Daoy (cell line): ENCODE measurements at places on chromosomes 6 and 20. TPM values are rescaled to one million over a fixed set of nuclear protein-coding genes. Genes with fewer than 3 reads are reported as not detected.

Gene TP53TG5
- total RNA-seq = not detected in 2 replicates

Gene MOG
- total RNA-seq = not detected in 2 replicates

Gene ETV7
- total RNA-seq = 0.69 and 0.83 TPM in 2 replicates

Gene CDH22
- total RNA-seq = under 0.01 TPM in 1 of 2 replicates, not detected in the other

Gene LZTS3
- total RNA-seq = 1.1 and 3.2 TPM in 2 replicates

Gene ADGB
- 1.4 TPM in 1 of 2 replicates, not detected in the other for total RNA-seq

Gene SYCP2L
- total RNA-seq = 0.11 TPM in 1 of 2 replicates, not detected in the other

DNA sequence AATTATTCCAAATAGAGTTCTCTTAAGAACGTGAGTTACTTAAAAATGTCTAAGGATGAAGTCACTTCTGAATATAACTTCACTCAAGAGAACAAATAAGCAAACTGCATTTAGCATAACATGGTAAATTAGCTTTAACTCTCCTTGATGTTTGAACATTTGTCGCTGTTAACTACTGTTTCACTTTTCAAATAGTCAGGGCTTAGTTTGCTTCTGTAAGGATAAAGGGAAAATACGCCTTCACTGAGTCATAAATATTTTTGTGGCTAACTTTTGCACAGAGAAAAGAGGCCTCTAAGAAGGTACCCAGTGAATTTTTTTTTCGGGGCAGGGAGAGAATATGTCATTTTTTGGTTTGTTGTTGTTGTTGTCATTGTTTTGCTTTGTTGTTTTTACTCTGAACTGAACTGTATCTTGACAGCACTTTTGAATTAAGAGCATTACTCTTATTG lies 8.1 kb downstream of the PTPN1 start:
- no peak for DNase-seq

- no peak for DNase-seq
These were observed 17.1 kb upstream of the CST9L start for GRCh38 chr20:23585449-23585807.

DNA sequence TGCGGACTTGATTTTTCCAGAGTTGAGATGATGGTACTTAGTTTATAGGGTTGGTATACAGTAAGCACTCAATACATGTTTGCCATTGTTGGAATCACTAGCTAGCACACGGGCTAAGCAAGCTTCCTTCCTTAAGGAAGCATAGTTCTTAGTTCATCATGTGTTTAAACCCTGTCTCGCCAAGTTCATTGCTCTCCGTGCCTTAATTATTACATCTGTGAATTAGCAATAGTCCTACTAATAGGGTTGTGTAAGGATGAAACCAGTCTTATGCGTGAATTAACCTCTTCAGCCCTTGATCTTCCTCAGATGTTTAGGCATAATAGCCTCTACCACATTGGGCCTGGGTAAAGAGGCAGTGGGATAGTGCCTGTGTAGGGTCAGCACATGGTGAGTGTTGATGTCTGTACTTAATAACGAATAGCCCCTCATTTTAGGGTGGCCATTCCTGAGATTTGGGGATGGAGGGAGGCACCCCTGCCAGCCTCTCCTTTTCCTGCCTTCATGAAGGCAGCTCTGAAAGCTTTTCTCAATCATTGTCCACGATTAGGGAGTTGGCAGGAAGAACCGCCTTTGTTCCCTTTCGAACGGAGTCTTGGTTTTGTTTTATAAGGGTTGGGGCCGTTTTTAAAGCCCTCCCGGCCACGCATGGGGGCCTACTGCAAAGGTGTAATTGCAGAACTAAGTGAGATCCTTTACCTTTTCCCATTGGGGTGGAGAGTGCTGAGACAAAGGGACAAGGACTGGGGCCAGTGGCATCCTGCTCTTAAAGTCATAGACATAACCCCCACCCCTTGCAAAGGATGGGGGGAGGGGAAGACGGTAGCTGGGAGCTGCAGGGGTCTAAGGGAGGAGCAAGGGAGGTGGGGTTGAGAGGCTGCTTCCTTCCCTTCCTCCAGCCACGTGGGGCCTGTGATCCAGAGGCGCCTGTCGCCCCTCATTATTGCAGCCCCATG lies 2.1 kb downstream of the DNMT3B start:
- no peak for DNase-seq

DNA sequence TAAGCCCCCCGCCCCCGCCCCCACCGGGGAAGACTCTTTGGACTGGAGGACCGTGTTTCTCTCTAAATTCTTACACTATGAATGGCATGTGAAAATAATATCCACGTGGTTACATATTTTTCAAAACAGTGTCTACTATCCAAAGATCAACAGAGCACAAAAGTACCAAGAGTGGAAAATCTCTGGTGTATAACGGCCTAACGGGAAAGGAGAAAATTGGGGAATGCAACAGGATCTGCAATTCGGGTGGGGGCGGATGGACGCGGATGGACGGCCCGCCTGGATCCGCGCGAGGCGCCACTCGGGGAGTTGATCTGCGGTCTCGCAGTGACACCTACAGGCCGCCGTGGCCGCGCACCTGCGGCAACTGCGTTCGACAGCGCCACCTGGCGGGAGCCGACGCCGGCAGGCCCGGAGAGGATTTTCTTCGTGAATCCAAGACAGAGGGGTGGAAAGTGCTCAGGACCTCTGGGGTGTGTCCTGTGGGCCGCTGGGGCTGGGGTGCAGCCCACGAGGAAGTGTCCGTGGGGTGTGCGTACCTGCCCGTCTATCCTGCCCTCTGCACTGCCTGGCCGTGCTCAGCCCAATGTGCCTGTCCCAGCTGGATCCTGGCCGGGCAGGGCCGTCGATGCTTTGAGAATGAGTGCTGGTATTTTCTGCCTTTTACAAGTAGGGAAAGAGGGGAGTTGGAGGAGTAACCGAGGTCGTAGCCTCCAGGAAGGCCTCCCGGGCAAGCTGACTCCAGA lies 18.6 kb downstream of the ANKRD60 start:
- peak; percentile 76 for DNase-seq

- peak; percentile 70 for DNase-seq
These were observed 90.4 kb downstream of the CEP162 start for GRCh38 chr6:84137051-84137375.

- no peak for DNase-seq
These were observed 694 bp downstream of the SLC17A9 start for GRCh38 chr20:62952968-62953838.

DNA sequence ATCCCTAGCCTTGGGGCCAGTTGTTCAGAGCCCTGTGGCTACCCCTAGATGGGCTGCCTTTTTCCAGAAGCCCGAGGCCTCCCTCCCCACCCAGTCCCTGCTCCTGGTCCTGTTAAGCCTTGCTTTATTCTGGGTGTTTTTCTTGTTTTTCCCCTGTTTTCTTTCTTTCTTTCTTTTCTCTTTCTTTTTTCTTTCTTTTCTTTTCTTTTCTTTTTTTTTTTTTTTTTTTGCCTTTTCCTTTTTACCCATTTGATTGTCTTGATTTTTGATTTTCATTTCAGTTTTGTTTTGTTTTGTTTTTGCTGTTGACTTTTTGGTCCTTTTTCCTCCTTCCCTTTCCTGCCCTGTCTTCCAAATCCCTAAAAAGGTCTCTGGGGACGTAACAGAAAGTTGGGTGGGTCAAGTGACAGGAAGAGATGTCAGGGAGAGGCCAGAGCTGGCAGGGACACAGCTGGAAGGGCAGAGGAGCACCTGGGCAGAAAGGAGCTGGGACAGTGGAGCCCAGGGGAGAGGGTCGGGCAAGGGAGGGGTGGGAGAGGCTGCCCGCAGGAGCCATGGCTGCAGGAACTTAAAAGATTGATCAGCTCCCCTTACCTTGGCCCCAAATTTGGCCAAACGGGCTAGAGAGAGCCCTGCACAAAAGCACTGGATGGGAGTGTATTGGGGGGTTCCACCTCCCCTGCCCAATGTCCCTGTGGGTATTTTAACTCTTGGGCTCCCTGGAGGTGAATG lies 27.6 kb downstream of the MYH7B start:
- DNase-seq = no peak

- DNase-seq = no peak
These were observed 2.4 kb downstream of the PNPLA1 start for GRCh38 chr6:36272234-36272633.

DNA sequence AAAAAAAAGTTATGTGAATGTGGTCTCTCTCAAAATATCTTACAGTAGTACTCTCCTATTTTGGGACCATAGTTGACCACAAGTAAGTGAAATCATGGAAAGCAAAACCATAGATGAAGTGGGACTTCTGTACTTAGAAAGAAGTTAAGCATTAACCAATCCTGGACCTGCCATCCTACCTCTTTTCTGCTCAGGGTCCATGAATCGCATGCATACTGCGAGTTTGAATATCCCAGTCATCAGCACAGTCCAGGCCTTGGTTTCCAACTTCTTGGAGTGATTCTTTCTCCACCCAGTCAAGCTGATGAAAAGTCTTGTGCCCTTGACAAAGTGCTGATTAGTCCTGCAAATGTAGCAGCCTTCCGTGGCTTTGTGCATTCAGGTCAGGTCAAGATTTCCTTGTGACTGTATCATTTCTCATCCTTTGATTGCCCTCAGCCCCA lies 46.0 kb downstream of the RNF217 start:
- DNase-seq = no peak

DNA sequence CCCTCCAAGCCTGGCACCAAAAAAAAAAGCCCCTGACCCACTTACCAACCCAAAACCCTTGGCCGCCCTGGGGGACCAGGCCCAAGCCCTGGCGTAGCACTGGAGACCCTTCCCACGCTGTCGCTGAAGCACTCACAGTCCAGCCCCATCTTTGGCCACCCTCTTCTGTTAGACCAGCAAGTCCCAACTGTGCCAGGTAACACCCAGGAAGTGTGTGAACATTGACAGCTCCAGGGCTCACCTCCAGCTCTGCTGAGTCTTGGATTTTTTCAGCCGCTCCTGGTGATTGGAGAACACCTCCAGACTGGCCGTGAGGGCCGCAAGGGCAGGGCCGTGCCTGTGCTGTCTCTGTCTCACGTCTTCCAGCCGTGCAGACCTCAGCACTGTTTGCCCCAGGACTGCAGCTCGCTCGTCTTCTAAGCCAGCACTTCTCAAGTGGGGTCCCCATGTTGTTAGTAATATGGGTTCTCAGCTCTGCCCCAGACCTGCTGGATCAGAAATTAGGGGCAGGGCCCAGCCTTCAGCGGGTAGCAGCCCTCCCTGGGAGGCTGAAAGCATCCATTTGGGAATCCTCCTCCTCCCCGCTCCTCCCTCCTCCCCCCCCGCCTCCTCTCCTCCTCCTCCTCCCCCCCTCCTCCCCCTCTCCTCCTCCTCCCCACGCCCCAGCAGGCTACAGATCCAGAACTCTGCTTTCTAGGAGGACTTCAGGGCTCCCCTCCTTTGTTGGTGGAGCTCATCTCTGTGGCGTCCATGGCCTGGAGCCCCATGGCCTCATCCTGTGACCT lies 18.1 kb downstream of the NPEPL1 start:
- no peak for DNase-seq

DNA sequence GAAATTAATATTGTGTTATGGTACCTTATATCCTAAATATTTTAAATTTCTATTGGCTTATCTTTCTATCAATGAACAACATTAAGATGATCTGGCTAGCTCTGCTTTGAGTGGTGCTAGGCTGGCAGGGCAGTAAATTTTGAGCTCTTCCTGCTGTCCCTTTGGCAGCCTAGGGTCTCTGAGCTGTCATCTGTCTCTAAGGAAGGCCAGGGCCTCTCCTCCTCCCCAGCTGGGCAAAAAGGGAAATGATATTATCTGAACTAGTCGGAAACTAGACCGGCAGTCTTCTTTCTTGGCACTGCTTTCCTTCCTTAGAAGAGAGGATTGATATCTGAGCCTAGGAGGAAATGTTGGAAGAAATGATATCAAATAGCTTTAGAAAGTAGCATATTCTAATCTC lies 176.7 kb upstream of the BTBD3 start:
- DNase-seq = no peak

DNA sequence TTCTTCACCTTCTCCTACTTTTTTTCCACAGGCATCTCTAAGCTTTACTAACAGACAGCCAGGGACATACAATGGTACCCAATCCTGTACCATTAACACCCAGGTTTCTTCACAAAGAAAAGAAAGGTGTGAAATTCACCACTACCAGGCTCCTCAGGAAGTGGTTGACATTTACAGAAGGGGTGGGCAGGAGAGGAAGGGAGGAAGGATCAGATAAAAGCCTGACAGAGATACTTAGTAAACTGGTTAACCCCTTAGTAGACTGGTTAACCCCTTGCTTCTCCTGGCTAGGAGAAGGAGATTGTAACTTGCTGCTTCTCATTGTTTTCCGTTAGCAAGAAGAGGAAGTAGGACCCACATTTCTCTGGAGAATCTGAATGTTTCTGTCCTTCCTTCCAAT lies 7.2 kb downstream of the SAMD3 start:
- no peak for DNase-seq

- DNase-seq = no peak
These were observed 860 bp upstream of the TMEM14C start for GRCh38 chr6:10721850-10722569.

- DNase-seq = no peak
These were observed 48.6 kb downstream of the DAAM2 start for GRCh38 chr6:39840781-39841180.

- DNase-seq = no peak
These were observed 5.4 kb upstream of the ARID1B start for GRCh38 chr6:156771761-156772160.

DNA sequence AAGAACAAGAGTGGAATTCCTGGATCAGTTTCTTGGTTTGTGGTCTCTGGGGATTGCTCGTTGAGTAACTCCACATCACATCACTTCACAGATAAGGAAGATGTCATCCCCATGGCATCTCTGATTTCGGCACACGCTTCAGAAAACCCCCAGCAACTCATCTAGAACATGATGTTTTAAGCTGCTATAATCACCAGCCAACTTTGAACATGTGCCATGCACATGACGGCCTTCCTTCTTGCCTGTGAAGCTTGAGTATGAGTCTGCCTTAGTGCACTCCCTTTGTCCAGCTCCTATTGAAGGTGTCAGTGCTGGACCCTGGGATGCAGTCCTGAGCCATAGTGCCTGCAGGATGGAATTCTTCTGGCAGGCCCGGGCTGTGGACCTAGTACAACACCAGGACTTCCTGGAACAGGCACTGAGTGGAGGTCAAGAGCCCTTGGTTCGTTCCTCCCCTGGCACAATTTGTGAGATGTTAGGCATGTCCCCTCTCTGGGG lies 231.5 kb upstream of the SUPT3H start:
- peak; percentile 89 for DNase-seq

DNA sequence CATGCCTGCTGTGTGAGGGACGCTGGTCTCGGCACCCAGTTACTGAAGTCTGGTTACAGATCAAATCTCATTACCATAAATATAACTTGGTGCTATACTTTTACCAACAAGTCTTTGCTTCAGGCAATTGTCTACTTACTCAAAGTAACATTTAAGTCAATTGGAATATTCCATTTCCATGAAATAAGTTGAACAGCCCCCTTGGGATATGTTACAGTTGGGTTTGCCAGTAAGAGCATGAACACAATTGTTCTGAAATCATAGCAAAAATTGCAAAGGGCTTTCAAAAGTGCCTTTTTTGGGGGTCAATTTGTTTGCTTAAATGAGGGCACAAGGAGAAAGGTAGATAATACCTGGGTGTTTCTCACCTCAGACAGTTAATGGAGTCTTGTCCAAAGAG lies 170.9 kb upstream of the EXOC2 start:
- no peak for DNase-seq

GRCh38 chr20:58985656-58986055 lies 4.6 kb downstream of the NELFCD start:
- DNase-seq = no peak
